ENCODE measurements at places on chromosomes 5 and 9. TPM values are rescaled to one million over a fixed set of nuclear protein-coding genes. Genes with fewer than 3 reads are reported as not detected.

C9orf43 gene
- total RNA-seq = 1.1 TPM

TAF11L10 gene
- total RNA-seq = not detected

CCL27 gene
- 3.7 TPM for total RNA-seq

- no peaks in the 10 kb centered on the region for H3K27me3 ChIP-seq
- H3K27ac ChIP-seq = no peak overlapping the region
Measured at GRCh38 chr5:44660251-44660650, 148.5 kb upstream of the MRPS30 start.

SELENOP gene
- 0.34 TPM for total RNA-seq

ESM1 gene
- 0.23 TPM for total RNA-seq

DNA sequence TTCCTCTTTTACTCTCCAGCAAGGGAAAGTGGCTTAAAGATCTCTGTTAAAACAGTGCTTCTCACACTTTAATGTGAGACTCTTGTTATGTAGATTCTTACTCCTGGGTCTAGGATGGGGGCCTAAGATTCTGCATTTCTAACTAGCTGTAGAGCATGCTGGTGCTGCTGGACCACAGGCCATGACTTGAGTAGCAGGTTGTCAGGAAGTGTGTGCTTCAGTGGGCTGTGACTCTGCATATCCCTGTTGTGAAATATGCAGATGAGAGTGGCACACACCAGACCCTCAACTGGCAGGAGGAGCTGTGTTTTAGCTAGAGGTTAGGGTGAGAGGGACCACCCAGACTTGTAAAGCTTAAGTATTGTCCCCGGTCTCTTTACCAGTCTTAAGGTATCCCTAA is 191.1 kb upstream of the DMRT1 start:
- peak overlapping the region; percentile 62 for H3K27ac ChIP-seq
- H3K27me3 ChIP-seq = no peaks in the 10 kb centered on the region
- H3K4me3 ChIP-seq = peak overlapping the region; percentile 72
- H3K36me3 ChIP-seq = peaks cover 2% of the 10 kb centered on the region

DNA sequence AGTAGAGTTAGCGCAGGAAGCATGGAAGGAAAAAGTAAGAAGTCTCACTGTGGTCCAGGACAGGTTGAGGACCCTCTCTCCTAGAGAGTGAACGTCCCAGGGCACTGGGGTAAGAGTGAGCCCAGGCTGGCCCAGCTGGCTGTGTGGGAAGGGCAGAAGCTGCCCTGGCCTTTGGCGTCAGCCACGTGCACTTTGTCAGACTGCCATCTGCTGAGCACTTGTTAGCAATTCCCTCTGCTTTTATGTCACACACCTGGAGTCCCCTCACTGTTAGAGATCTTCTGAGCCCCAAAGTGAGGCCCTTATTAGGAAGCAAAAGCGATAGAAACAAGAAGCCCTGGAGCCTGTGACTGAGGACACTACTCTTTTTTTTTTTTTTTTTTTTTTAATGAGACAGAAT is 79.1 kb downstream of the UGCG start:
- H3K4me3 ChIP-seq = no peak overlapping the region
- no peak for DNase-seq
- peaks cover 13% of the 10 kb centered on the region for H3K27me3 ChIP-seq
- no peak overlapping the region for H3K27ac ChIP-seq

SH3TC2 gene
- total RNA-seq = not detected

SLC35D2 gene
- 5.4 TPM for total RNA-seq

KIF20A gene
- 39.9 TPM for total RNA-seq

GRCh38 chr9:133155156-133155555 is 8.6 kb downstream of the GBGT1 start:
- no peak overlapping the region for H3K4me3 ChIP-seq
- no peaks in the 10 kb centered on the region for H3K36me3 ChIP-seq
- no peak for DNase-seq
- H3K27ac ChIP-seq = no peak overlapping the region
